ENCODE measurements at places on chromosomes 6 and 20.
A peak's percentile ranks its signal among the peaks of the same experiment; 100 is the strongest.

DNA sequence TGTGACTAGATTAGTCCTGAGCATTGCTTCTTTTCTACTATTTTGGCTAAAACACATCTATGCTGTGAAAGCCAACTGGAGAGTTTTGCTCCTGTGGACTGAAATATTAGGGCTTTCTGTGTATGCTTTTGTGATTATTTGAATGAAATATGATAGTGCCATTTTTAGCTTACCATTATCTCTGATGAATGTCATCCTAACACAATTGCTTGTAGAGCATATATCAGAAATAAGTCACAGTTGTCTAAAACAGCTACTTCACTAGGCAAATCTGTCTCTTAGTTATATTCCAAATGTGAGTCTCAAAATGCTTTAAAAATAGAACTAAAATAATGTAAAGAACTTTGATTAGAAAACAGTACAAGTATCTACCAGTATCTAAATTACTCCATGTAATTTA is 401.4 kb upstream of the PTCHD4 start:
- DNase-seq: no peak

- no peak for DNase-seq
Observed at GRCh38 chr20:3862333-3862732, 15.7 kb downstream of the MAVS start.

- DNase-seq: no peak
Observed at GRCh38 chr6:46042355-46042999, 26.8 kb upstream of the CLIC5 start.

GRCh38 chr20:9093218-9093957 is 24.5 kb downstream of the PLCB4 start:
- no peak for DNase-seq

- no peak for DNase-seq
Observed at GRCh38 chr6:40408786-40409542, 178.2 kb downstream of the LRFN2 start.

GRCh38 chr6:150573041-150573681 is 26.5 kb upstream of the PLEKHG1 start:
- DNase-seq: no peak

DNA sequence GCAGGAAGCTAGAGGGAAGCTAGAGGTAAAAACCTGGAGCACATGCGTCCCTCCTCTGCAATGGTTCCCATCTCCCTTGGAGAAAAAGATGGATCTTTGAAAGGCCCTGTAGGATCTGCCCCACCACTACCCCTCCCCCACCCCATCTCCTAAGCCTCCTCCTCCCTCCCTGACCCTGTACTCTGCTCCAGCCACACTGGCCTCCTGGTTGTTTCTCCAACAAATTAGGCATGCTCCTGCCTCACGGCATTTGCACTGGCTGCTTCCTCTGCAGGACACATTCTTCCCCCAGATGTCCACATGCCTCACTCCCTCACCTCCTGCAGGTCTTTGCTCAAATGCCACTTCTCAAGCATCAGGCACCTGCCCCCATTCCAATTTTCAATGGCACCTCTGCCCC is 45.5 kb downstream of the UBE2V1 start:
- no peak for DNase-seq

DNA sequence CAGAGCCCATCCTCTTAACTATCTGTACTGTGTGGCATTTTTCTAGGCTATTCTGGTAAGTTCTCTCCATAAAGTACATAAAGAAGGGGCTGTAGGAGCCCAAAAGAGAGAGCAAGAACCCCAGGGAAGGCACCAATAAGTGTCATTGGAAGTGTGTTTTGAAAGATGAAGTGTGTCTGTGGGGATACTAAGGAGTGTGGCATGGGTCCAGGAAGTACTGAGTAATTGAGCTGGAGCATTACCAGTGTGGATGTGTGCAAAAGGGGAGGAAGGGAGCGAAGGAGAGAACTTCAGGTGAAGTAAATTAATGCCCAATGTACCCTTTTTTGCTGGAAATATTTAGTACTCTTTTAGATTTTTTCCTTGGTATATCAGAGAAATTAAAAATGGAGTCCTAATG is 63.9 kb downstream of the KCNS1 start:
- no peak for DNase-seq

GRCh38 chr6:110731898-110732297 is 83.4 kb downstream of the CDK19 start:
- DNase-seq: no peak

DNA sequence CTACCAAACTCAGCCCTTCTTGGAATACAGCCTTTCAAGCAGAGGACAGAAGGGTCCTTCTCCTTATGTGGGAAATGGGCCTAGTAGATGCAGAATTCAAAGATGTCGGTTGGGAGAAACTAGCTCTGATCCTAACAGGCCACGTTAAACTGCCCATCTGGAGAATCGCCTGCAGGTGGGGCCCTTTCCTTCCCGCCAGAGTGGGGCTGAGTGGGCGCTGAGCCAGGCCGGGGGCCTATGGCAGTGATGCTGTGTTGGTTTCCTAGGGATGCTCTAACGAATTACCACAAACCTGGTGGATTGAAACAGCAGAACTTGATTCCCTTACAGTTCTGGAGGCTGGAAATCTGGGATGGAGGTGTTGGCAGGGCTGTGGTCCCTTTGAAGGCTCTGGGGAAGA is 9.1 kb downstream of the MAPK13 start:
- no peak for DNase-seq

- DNase-seq: no peak
Observed at GRCh38 chr6:81772741-81773140, 20.3 kb upstream of the TENT5A start.

- no peak for DNase-seq
Observed at GRCh38 chr6:70061546-70061945, 195.2 kb downstream of the COL19A1 start.

DNA sequence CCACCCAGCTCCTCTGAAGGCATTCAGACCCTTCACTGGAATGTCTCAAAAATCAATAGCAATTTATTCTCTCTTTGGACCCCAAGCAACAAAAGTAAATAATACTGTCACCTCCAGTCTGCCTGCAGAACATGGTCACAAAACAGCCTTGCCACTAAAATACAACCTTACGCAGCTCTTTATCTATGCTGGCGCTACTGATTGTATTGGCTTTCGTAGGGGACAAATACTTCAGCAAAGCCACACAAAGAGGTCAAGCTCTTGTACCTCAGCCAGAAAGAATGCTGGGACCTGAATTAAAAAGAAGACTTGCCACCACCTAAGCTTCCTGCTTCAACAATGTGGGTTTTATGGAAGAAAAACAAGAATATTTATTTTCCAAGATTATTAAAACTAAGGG is 57.2 kb downstream of the PRKN start:
- no peak for DNase-seq

DNA sequence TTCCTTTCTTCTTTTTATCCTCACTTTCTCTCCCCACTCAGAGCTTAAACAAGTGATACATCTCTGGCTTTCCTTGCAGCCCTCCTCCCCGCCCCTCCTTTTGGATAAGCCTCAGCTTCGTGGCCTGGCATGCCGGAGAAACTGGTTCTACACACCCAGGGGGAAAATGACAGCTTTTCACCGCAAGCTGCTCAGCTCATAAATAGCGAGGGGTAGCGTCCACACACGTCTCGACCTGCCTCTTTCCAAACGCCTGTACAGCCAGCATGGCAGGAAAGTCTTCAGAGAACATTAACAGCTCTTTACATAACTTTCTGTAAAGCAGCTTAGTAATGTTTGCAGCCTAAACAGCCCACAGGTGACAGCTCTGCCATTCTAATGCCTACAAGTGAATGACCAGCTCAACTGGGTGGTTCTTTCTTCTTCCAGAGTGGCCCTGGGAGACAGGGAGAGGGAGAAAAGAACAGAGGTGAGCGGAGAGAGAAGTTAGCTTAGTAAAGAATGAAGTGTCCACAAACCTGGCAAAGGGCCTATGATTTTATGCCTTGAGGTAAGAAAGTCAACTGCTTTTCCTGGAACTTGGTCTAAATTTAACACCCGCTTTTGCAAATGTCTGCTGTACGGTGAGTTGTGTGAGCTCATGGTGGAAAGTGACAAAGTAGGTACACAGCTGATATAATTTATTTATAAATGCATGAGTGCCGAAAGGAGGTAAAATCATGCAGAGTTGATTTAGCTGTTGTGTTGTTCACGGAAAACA is 251.5 kb downstream of the TFAP2A start:
- no peak for DNase-seq

- no peak for DNase-seq
Observed at GRCh38 chr6:165308926-165309731, at the start of gene C6orf118. TSS of gene C6orf118 (minus strand) at chr6:165309605. CDS start at chr6:165309586, 19 bp downstream.

DNA sequence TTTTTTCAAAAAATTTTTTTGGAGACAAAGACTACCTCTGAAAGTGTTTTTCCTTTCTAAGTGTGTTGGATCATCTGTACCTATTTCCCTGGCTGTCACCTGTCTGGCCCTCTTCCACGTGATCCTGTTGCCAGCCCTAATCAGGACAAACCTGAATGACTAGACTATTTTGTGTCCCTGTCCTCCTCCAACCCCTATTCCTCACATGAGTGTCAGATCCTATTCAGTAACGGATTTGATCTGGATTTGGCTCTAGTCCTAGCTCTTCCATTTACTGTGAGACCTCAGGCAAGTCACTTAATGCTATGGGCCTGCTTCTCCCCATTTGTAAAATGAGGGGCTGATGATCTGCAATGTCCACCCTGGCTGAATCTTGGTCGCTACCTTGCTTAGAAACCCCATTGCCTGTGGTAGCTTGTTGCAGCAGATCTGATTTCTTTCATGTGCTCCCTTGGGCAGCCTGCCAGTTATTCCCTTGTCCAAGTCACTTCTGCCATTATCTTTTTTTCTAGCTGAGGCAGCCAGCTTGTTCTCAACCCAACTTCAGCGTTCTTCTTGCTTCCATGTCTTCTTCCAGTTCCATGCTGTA is 4.8 kb downstream of the PHF20 start:
- DNase-seq: no peak

- DNase-seq: peak; percentile 89
Observed at GRCh38 chr6:144215932-144216667, 65.8 kb downstream of the STX11 start.

GRCh38 chr6:158905277-158905676 is 86.1 kb upstream of the EZR start:
- DNase-seq: no peak

- no peak for DNase-seq
Observed at GRCh38 chr6:131721161-131721560, 10.3 kb upstream of the CTAGE9 start.

DNA sequence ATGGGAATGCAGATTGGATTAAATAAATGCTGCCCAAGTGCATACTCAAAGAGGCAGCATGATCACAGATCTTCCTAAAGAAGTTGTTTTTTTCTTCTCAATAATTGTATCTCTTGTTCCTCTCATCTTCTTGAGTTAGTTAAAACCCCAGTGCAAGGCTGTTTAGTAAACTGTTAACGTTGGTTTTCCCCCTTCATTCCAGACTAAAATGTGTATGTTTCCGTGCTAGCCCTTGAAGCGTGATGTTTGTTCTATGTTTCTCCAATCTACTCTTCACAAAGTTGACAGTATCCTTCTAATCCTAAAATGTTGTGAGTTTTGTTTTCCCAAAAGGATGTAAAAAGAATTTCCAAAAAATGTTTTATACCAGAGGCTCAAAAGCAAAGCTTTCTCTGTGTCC is 15.6 kb downstream of the CYP24A1 start:
- no peak for DNase-seq

DNA sequence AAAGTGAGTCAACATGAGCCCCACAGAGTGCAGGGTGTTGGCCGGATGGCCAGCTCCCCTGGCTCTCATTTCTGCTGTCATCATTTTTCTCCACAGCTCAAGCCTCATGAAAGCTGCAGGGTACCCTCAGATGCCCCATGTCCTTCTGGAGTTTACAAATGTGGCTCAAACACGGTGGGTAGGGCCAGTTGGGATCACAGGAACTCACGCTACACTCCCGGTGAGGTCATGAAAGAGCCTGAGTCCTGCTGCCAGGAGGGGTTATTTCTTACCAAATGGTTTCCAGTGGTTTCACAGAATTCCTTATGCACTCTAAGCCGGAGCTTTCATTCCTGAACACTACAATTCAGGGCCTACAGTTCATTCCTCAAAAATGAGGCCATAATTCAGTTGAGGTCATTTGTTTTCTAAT is 78.7 kb downstream of the TMEM170B start:
- DNase-seq: no peak

- no peak for DNase-seq
Observed at GRCh38 chr20:22312744-22313346, 271.5 kb downstream of the FOXA2 start.

DNA sequence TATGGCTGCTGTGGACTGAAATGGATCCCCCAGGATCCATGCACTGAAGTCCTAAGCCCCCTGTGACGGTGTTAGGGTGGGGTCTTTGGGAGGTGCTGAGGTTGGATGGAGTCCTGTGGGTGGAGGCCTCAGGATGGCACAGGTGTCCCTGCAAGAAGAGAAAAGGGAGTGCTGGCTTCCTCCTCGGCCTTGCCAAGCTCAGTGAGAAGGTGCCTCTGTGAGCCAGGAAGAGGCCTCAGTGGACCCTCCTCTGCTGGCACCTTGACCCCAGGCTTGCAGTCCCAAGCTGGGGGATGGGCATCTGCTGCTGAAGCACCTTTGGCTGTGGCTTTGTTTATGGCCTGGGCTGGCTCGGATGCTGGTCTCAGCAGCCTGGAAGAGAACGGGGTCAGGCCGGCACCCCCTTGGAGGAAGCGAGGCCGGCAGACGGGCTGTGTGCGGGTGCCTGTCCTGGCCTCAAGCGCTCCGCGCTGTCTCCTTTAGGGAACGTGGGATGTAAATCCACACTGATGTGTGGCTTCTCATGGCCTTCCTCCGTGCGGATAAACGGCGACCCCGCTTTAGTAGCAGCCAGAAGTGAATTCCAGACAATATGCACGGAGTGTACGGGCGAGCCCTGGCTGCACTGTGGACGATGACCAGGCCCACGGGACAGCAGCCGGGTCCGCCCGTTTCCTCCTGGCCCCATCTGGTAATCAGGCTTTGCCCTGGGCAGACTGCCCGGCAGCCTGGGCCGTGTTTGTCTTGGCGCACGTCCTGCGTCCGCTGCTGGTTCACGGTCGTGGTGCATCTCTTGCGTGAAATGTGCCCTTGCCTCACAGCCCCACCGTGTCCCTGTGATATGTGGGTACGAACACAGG is 182.6 kb downstream of the ERMARD start:
- no peak for DNase-seq

DNA sequence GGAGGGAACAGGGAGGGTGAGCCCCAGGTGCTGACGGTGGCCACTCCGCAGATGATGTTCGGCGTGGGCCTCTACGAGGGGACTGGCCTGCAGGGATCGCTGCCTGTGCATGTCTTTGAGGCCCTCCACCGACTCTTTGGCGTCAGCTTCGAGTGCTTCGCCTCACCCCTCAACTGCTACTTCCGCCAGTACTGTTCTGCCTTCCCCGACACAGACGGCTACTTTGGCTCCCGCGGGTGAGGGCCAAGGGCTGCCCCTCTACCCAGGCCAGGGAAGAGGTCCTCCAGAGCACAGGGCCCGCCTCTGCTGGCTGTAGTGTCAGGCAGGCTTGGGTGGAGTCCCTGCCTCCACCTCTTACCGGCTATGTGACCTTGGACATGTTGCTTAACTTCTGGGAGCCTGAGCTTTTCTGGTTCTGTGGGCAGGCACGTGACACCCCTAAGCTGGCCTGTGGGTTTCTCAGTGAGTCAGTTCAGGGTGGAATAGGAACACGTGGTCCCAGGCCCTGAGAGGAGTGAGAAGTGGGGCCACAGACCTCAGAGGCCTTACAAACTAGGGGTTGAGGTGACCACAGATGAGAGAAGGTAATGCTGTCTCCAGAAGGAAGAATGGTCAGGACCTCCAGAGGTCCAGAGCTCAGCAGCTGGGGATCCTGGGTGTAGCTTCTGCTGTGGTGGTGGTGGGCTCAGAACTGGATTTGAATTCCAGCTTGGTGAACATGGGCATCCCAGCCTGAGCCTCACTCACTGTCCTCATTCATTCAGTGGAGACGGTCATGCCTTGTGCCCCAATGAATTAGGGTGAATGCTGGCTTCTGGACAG is 11.9 kb downstream of the PCIF1 start:
- no peak for DNase-seq

Measured in DMS79 (cell line).